ENCODE measurements at places on chromosomes 13 and 19.
A peak's percentile ranks its signal among the peaks of the same experiment; 100 is the strongest.

- peak; percentile 96 for DNase-seq
Observed at GRCh38 chr13:94549232-94550061, 46.5 kb downstream of the TGDS start.

DNA sequence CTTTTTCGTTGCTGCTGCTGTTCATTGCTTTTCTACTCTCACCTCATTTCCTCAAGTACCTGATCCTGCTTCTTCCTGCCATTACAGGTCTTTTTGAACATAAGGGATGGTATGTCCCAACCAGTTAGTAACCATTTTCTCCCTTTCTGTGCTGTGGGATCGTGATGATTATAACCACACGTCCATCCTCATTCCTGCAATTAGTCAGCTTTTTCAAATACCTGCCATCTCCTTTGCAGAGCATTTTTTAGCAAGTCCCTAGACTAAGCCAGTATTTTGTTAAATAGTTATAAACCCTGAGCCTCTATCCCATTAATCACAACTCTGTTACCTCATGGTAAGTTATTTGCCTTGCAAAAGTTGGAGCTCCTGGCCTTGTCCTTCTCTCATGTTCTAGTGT lies 109.2 kb downstream of the FNDC3A start:
- no peak for DNase-seq

DNA sequence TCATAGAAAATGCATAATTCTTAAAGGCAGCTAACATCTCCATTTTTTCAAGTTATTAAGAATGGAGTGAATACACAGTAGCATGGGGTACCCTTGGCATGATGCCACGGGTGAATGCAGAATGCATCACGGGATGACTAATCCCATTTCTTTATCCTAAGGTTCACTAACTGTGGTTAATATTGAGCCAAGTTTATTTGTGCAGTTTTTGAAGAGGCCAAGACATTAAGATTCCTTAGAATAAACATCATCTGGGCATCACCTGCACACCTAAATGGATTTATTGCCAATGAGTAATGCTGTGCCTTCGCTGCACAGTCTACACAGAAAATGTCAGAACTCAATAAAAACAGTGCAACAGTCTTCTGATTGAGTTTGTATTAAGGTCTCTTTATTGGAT lies 333.1 kb downstream of the GPC6 start:
- DNase-seq = peak; percentile 87

DNA sequence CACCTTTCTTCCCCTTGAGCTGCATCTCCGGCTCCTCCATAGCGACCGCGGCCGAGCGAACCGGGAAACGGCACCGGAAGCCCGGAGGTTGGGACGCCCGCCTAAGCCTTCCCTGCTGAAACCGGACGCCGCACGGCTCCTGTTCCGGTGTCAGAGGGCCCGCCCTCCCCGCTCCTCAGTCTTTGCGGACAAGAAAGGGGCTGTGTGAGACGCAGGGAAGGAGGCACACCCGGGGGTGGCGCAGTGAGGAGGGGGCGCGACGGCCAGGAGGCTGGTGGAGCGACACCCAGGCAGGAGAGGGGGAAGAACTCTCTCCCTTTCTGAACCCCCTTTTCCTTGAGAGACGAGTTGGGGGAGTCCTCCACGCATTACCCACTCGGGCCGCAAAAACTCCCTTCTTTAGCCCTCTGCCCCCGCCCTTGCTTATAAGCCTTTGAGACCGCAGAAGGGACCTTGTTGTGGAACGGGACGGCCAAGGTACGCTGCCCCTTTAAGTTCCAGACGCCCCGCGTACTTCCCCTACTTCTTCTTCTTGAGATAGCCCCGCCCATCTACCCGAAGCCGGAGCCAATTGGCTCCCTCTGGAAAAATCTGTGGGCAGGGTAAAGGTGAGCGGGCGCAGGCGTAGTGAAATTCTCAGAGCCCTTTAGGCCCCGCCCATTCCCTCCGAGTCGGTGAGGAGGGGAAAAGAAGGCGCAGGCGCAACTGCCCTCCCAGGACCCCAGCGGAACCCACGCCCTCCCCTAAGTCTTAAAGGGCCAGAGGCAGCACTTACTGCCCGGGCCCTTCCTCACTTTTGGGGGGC lies at the start of the genes BORCS8 and RFXANK:
BORCS8 (minus strand) TSS at position 75 of the 805 bp plus-strand sequence; CDS start at position 40, 35 bp downstream.
RFXANK (plus strand) TSS at position 181 of the 805 bp plus-strand sequence. CDS start 1,689 bp downstream, outside the sequence.
- peak; percentile 99 for DNase-seq

DNA sequence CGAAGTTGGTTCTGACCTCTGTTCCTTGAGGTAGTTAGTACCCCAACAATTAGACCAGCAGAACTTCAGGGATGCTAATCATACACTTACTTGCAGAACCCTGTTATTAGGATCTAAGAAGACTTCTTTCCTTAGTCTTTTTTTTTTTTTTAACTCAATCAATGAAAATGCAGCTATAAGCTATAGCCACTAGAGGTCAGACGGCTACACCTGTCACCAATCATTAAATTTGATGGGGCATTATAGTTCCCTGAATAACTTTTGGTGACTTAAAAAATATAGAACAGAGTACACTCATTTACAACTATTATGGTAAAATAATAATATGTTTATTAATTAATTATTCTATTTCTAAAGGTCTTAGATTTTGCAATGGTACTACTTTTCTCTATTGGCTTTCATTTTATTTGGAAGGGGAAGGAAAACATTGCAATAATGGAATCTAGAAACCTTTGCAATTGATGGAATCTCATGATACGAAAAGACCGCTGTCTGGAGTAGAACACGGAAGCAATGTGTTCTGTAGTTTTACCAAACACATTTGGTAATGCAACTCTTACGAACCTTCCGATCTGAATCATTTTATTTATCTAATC lies 483.2 kb downstream of the DIAPH3 start:
- DNase-seq = peak; percentile 56

GRCh38 chr19:38862321-38863059 lies 12.7 kb upstream of the HNRNPL start:
- no peak for DNase-seq

DNA sequence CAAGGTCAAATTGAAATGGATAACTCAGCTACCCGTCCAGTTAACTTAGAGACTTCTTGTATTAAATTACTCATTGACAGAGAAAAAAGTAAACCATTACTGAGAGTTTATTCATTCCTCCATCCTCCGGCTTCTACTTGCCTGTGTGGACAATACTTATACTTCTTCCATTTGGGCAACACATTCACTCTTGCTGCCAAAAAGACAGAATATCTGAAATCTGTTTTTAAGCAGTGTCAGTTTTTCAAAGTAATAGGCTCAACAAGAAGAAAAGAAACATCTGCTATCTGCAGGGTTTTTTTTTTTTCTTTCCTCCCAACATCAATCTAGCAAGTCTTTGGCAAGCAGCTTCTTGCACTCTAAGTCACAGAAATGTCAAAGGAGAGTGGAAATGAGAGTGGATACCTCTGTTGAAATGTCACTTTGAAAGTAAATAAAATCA lies 1142.8 kb downstream of the PCDH9 start:
- DNase-seq = no peak

DNA sequence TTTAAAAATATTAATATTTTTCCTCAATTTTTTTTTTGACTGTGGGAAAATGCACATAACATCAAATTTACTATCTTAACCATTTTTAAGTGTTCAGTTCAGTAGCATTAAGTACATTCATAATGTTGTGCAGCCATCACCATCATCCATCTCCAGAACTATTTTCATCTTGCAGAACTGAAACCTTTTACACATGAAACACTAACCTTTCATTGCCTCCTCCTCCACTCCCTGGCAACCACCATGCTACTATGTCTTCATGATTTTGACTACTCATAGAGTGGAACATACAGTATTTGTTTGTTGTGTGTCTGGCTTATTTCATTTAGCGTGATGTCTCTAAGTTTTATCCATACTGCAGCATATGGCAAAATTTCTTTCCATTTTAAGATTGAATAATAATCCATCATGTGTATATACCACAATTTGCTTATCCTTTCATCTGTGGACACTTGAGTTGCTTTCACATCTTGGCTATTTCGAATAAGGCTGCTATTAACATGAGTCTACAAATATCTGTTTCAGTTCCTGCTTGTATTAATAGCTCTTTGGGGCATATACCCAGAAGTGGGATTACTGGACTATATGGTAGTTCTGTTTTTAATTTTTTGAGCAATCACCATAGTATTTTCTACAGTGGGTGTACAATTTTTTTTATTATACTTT lies 376.4 kb downstream of the MTUS2 start:
- no peak for DNase-seq

GRCh38 chr19:49861541-49862378 lies 5.6 kb downstream of the PNKP start:
- DNase-seq = no peak

GRCh38 chr13:110886870-110887596 lies 27.8 kb downstream of the ANKRD10 start:
- peak; percentile 68 for DNase-seq

GRCh38 chr13:31036731-31037695 lies 104.6 kb downstream of the TEX26 start:
- DNase-seq = no peak

GRCh38 chr19:34313188-34313587 lies 51.8 kb upstream of the GPI start:
- peak; percentile 61 for DNase-seq

DNA sequence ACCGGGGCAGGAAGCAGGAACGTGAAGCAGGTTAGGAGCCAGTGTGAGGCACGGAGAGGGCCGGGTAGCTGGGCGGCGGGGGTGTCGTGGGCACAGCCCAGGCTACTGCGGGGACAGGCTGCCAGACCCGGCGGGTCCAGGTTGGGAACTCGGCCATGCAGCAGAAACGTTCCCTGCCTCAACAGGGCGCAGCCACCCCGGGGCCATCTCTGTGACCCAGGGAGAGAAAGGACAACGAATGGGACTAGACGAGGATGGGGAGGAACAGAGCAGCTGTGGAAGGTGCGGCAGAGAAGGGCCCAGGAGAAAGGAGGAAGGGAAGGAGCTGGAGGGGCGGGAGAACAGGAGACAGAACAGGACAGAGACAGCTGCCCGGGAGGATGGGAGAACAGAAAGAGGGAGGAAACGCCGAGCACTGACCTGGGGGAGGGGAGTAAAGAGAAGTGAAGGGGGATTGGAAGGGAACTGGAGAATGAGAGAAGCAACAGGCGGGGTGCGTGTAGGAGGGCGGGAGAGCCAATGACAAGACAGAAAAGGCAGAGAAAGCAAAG lies 12.9 kb upstream of the GARIN5A start:
- no peak for DNase-seq

GRCh38 chr13:98691360-98691759 lies 61.1 kb downstream of the SLC15A1 start:
- DNase-seq = no peak

DNA sequence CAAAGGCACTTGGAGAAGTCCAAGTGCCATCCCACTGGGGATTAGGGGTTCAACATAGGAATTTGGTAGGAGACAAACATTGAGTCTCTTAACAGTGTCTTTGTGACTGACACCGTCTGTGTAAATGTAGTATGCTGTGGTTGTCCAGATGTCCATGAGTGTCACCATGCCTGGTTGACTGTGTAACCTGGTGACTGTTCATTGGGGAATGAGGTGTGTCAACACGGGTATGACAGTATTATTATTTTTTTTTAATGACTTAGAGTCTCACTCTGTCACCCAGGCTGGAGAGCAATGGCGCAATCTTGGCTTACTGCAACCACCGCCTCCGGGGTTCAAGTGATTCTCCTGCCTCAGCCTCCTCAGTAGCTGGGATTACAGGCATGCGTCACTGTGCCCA lies 16.2 kb downstream of the PKN1 start:
- no peak for DNase-seq

- no peak for DNase-seq
Observed at GRCh38 chr19:7846155-7846646, 16.2 kb downstream of the EVI5L start.

DNA sequence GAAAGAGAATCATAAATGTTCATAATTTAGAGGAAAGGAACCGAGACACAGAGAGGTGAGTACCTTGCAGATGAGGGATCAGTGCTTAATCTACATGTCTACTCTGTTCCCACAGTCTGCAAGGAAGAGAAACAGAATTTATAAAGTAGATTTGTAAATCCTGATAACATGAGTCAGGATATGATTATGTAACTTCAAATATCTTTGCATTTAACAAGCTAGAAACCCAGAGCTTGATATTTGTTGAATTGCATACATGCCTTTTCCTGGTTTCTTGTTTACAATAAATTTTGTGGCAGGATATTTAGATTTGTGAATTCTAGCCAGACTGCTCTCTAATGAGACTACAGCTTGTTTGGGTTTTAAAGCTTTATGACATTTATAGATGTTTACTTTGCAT lies 219.2 kb downstream of the ENOX1 start:
- DNase-seq = peak; percentile 69

DNA sequence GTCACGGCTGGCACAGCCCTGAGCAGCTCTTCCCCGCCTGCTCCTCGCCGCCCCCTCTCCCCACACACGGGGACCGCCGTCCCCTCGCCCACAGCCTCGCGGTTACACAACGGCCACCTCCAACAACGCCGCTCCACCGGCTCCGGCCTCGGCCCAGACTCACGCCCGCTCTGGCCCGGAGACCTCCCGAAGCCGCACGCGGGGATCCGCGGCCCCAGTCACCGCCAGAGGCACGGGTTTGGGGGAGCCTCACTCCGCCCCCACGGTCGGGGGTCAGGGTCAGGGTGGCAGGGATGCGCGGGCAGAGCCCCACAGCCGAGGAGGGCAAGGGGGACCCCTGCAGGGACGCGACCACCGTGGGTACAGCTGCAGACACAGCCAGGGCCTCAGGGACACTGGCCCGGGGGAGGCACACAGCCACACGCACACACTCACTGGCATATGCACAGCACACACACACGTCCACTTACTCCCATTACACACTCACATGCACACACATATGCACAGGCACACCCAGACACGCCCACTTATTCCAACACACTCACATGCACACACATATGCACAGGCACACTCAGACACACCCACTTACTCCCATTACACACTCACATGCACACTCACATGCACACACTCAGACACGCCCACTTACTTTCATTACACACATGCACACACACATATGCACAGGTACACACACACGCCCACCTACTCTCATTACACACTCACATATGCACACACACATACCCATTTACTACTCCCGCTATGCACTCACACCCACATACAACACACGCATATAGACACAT lies 1.6 kb downstream of the TTYH1 start:
- no peak for DNase-seq

DNA sequence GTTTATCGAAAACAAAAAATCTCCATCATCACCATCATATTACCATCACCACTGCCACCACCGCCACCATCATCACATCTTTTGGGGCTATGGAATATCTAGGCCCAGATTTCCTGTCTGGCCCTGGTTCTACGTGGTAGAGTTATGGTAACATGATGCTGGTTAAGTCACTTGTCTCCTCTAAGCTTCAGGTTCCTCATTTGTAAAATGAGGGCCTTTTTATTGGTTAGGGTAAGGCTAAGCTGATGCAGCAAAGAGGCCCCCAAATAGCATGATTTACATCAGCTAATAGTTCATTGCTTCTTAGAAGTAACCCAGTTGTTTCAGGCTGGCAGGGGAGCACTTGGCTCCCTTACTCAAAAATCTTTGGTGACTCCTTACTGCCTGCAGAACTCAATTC lies 37.9 kb downstream of the PCDH8 start:
- DNase-seq = no peak

All from choroid plexus epithelial cell (primary cell).